Germinal center (tissue), 1 donor: ENCODE measurements at places on chromosomes 3 and 15.

- no peak for DNase-seq
These were observed 22.8 kb upstream of the LRRC34 start for GRCh38 chr3:169835533-169835932.

GRCh38 chr3:172384836-172385235 lies 63.4 kb downstream of the GHSR start:
- no peak for DNase-seq

DNA sequence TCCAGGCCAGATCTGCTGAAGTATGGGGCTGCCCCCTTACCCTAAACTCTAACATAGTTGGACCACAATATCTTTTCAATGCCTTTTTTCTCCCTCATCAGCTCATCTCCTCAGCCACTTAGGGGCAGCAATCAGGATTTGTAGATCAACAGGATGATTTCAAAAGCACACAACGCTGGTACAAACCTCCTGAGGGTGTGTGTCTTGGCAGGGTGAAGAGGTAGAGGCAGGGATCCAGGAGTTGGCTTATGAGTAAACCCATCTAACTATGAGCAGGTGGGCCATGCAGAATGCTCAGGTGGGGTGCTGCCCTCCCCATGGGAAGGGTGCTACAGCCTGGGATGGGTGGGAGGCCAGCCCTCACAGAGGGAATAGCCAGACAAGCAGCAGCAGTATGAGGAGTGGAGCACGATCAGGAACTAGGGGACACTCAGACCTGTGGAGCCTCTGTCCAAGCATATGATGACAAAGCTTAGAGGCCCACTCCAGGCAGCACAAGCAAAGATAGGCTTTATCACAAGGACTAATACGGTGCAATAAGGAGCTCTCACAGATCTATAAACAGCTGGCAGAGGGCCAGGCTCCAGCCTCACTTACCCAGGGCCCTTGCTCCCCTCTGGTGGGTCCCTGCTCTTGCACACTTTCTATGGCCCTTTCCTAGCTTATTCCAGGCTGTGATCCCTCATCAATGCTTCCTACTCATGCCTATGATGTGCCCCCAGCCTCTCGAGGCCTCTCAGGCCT lies 32.2 kb downstream of the IL20RB start:
- no peak for DNase-seq

GRCh38 chr15:64694816-64695215 lies 80.6 kb downstream of the RBPMS2 start:
- DNase-seq = no peak

- DNase-seq = peak; percentile 95
These were observed 33.4 kb downstream of the FSTL1 start for GRCh38 chr3:120417272-120417911.

- DNase-seq = no peak
These were observed 8.8 kb upstream of the FAM174B start for GRCh38 chr15:92664178-92664900.

GRCh38 chr3:38454178-38454883 lies 641 bp downstream of the ACVR2B start:
- DNase-seq = peak; percentile 54

DNA sequence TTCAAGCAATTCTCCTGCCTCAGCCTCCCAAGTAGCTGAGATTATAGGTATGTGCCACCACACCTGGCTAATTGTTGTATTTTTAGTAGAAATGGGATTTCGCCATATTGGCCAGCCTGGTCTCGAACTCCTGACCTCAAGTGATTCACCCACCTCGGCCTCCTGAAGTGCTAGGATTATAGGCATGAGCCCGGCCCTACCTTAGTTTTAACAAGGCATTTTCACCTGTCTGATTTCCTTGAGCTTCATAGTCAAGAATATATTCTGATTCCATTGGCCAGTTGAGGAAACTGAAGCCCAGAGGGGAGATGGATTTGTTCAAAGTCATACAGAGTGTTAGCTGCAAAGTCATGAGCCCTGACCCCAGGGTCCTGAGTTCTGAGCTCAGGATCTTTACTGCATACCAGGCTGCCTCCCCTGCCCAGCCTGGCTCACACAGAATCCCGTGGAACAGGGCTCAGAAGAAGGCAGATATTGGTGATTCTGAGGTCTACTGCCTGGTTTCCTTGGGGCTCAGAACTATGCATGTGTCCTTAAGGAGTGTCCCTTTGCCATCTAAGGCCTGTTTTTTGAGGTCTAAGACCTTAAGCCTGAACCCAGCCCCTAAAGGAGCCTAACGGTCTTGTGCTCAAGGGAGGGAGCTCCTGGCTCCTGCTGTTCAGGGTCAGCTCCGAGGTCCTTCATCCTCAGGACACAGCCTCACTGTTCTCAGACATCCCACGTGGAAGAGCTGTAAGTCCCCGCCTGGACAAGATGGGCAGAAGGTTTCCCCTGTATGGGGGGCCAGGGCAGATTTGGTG lies 134.4 kb downstream of the SMAD6 start:
- no peak for DNase-seq

DNA sequence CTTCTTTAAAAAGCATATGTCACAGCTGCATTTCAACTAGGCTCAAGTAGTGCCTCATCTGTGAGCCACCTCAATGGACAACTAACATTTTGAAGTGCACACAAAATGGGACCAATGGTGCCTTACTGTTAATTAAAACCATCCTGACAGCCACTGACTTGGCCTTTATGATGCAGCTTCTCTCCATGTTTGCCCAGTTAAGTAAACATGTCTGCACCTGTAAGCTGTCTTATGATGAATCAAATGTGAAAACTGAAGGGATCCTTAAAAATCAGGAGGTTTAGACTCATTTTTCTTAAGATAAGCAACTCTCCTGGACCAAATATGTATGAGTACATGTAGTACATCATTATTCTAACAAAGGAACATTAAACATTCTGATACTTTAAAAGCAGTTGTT lies 861.6 kb downstream of the ROBO1 start:
- no peak for DNase-seq

DNA sequence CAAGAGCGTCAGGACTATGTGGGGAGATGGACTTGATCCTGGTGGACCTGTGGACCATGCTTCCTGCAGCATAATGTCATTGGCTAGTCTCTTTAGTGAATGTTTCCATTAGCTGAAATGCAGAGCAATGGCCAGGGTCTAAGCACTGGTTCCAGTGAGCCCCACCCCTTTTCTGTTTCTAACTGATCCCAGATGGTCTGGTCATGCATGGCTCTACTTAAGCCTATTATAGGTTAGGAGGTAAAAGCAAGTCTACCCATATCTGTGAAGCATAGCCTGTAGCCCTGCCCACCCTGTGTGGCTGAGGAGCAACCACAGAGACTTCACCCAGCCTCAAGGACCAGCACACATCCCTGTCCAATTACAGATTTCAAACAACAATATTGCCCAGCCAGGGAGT lies 419.2 kb downstream of the ZNF385D start:
- no peak for DNase-seq

- no peak for DNase-seq
These were observed 191.9 kb upstream of the SYNPR start for GRCh38 chr3:63086190-63086589.

- DNase-seq = no peak
These were observed 35.6 kb downstream of the MAP1A start for GRCh38 chr15:43552986-43553385.

DNA sequence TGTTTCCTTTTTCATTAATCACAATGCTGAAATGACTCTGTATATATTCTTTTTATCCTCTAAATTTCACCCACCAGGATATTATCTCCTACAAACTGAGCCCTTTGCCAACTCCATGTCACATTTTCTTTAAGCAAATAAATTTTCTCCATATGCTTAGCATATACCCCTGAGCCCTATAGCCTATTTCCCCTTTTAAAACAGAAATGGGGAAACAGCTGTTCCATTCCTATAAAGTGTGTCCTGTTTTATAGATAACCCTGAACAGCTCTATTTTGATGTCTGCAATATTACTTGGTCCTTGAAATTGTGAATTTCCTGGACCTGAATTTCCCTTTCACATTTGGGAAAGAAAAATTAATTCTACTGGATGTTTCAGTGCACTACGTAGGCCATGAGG lies 15.6 kb upstream of the FILIP1L start:
- DNase-seq = no peak

GRCh38 chr15:78987556-78988360 lies 42.9 kb upstream of the CTSH start:
- DNase-seq = no peak

DNA sequence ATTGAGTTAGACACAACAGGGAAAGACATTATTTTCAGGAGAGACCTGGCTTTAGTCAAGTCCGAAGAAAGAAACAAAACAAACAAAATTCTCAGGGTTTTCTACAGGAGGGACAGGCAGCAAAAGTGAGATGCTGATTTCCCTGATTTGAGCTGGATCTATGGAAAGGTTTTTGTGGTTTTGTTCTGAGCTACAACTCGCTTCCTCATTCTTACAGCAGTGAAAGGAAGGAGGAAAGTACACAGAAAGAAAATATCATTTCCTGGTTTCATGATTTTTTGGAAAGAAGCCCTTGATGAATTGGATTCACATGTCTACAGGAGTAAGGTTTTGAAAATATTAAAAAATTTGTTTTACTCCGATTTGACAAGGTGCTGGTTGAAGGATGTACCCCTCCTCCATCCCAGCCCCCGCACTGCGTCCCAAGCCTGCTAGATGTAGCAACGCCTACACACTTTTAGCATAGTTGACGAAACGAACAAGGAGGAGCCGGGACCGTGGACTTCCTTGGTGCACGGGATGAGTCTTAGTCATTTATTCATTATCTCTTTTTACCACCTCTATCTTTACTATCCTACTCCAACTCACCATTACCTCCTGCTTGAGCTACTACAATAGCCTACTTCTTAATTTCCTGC lies 10.8 kb downstream of the PRICKLE2 start:
- no peak for DNase-seq

DNA sequence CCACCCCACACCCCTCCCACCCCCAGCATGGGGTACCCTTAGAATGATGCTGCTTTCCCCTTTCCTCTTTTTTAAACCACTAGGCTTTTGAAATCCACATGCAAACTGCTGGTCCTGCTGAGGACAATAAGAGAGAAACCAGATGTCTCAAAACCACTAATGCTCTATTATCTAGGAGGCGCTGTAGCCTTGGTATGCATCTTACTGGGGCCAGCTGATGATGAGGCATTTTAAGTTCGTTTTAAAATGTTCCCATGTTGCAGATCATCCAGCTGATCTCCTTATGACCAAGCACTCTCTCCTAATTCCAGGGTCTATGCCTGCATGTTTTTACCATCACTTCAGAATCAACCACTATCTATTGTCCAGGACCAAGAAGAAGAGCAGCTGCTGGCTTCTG lies 1.3 kb downstream of the NME9 start:
- DNase-seq = no peak

- no peak for DNase-seq
These were observed 2.8 kb upstream of the SUCLG2 start for GRCh38 chr3:67657192-67657591.

DNA sequence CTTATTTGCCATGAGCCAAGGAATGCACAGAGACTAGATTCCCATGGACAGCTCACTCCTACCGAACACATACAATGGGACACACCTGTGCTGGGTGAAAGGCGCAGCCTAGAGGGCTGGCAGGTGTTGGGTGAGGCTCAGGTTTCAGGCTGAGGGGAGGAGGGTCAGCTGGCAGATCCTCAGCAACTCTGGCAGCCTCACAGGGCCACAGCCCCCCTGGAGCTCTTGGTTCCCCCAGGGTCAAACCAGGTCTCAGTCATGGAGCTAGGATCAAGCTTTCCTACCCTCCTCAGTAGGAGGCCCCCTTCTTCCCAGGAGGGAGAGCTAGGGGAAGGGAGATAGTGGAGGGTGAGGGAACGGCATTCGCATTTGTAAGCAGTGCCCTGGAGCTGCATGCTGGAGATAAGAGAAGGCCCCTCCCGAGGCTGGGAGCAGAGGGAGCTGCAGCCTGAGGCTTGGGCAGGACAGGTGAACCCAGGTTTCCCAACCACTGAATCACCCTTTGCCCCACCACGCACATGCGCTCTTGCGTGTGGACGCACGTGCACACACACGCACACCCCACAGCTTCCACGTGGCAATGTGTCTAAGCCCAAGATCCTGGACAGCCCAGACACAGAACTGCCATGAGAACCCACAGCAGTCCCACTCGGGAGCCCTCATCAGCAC lies 26.3 kb upstream of the TFRC start:
- no peak for DNase-seq

DNA sequence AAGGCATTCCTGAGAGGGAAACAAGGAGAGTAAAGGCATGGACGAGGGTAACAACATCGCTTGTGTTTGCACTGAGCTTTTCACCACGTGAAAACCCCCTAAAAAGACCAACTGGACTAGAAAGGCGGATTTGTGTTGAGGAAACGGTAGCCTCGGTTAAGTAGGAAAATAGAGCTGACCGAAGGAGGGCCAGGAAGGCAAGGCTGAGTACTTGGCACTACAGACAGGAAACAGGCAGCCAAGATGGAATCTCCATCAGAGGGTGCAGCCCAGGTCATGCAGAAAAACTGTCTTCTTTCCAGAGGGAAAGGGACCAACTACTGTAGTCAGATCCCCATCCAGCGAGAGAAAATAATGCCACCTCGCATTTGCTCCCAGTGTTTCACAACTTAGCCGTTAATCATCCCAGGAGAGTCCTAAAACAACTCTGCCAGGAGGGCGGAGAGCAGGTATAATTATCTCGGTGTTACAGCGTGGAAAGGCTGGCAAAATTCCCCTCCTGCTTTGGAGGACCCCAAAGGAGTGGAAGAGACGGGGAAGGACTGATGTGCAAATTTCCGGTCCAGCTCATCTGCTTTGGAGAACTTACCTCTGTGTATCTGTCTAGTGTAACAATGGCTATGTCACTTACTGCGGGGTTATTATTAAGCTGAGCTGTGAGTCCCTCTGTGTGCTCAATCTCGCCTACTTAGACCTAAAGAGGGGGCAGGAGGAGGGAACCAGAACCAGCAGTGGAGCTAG lies 77.2 kb downstream of the MYO1E start:
- DNase-seq = no peak

- DNase-seq = no peak
These were observed 1.8 kb downstream of the ZNF280D start for GRCh38 chr15:56731548-56731947.

DNA sequence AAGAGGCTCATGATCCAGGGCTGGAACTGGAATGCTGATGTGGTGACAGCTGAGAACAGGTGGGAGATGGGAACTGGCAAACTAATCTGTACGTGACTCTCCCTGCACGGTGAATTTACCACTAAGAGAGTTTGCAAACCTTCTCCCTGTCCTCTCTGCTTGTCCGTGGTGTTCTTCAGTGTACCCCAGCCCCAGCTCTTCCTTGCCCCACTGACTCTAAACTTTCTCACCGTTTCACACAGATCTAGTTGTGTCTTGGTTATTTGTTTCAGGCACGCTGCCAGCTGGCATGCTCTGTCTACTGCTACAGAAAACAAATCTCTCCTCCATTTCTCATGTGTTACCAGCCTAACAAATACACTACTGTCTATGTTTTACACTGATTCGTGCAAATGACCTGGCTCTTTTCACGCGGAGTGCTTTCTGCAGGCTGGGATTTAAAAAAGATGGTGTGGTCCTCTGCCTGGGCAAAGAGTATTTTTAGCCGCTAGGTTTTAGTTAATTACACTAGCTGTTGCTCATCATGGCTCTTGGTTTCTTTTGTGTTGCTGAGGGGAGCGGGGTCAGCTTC lies 192.7 kb upstream of the LRIG1 start:
- no peak for DNase-seq

- DNase-seq = no peak
These were observed 6.0 kb downstream of the CHCHD4 start for GRCh38 chr3:14118400-14119381.
